ENCODE measurements at places on chromosomes 6 and 20.

DNA sequence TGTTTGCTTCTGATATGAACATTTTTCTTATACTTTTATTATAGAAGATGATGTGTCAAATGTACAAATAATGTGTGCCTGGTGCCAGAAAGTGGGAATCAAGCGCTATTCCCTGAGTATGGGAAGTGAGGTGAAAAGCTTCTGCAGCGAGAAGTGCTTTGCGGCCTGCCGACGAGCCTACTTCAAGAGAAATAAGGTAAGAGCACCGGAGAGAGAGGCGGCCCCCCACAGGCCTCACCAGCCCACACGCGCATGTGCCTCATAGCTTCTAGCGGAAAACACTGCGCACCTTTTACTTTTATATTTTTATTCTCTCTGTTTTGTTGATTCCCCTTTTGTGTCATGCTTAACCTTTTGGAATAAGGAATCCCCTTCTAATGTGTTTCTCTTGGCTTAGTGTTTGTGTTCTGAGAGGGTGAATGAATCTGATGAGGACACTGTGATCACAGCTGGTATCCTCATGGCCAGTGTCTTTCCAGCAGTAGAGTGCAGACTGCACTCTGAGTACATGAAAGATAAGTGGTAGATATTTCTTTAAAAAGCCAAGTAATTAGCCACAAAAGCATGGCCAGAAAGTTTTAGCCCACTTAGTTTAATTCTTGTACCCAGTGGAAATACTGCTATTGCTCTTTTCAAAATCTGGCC lies 43.6 kb downstream of the SOBP start:
- no peak for DNase-seq

DNA sequence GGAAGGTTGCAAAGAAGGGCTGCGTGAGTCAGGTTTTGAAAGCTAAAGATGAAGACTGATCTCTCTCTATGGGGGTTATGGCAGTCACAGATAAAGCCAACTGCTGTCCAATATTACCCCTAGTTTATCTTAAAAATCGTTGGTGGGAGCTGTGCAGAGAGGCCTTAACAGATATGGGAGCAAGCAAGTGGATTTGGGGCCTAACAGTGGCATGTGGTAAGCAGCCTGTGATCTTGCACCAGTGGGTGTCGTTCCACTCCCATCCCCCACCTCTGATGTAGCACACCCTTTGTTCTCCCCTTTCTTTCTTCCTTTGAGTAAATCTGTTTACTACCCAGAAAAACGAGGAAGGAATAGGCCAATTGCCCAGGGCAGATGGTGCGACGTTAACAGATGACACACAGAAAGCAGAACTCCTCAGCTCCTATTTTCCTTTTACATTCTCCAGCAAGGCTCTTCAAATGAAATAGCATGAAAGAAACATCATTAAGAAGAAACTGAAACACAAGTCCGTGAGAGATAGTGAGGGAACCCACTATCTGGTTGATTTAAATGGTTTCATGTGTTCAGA lies 274.1 kb upstream of the CITED2 start:
- no peak for DNase-seq

DNA sequence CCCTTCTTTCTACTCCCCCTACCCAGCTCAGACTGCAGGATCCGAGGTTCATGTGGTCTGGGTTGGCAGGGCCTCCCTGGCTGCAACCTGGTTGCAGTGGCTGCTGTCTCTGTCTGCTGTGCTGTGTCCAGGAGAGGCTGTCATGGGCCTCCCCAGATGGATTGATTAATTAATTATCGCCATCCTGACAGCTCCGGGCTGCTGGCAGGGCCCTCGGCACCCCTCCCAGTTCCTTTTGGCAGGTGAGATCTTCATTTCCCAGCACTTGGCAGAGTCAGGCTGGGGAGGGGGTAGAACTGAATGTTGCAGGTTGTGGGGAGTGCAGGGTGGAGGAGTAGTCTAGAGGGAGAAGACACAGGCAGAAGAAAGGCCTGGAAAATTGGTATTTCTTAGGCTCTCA lies 56.7 kb upstream of the ZFAND3 start:
- DNase-seq = no peak

DNA sequence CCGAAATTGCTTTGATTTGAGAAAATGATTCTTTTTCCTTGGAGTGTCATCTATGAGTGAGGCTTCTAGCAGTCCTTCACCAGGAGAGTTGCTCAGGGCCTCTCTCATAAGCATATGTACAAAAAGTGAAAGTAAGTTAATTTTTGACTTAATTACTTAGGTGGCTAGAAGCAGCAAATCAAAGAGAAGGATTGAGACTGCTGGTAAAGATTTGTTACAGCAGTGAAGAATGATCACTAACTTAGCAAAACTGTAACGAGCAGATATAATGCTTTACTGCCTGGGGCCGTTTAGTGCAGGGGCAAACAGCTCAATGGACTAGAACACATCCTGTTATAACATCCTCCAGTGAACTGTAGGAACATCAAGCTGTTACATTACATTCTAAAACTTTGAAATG lies 167.8 kb upstream of the RIPOR2 start:
- no peak for DNase-seq
